ENCODE measurements at places on chromosomes 5 and 9.

DNA sequence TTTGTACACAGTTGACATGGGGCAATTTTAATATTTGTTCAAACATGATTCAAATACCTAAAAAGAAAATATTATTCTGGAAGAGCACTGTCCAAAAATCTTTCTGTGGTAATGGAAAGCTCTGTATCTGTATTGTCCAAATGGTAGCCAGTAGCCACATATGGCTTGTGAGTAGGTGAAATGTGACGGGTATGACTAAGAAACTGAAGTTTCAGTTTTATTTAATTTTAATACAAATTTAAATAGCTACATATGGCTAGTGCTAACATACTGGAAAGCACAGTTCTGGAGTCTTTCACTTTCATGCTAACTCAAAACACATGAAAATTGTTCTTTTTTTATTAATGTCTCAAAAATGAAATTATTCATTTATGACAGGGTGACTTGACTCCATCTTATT lies 132.6 kb downstream of the PLK2 start:
- DNase-seq, result no peak

DNA sequence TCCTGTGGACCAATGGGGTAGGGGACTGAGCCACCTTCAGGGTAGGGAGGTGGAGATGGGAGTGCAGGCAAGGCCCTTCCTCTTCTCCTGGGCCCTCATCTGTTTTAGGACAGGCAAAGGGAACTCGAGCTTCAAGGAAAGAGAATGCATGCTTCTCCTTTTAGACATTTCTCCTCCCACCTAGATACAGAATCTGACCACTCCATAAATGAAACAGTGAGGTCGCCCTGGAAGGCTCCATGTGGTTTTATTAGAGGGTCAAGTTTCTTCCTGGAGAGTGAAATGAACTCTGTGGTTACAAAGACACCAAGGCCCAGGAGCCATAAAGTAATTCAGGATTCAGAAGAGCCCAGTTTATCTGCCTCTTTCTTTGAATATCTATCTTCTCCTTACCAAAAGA lies 14.9 kb downstream of the LHFPL2 start:
- no peak for DNase-seq

GRCh38 chr5:148091991-148092964 lies 28.5 kb downstream of the SPINK5 start:
- no peak for DNase-seq

GRCh38 chr5:111829701-111830100 lies 72.7 kb upstream of the NREP start:
- DNase-seq, result no peak

DNA sequence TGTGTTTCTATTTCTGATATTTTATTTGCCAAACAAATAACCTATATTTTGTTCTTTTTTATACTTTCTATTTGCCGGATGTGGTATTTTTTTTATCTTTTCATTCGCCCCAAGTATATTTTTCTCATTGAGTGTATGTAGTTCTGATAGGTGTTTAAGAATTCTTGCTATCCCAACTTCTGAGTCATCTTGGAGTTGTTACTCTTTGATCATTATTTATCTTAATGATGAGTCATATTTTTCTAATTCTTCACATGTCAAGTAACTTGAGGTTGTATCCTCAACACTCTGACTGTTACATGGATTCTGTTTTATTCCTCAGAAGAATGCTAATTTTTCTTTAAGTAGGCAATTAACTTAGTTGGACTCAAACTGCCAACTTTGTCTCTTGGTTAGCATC lies 498.1 kb downstream of the TLE1 start:
- DNase-seq, result no peak

DNA sequence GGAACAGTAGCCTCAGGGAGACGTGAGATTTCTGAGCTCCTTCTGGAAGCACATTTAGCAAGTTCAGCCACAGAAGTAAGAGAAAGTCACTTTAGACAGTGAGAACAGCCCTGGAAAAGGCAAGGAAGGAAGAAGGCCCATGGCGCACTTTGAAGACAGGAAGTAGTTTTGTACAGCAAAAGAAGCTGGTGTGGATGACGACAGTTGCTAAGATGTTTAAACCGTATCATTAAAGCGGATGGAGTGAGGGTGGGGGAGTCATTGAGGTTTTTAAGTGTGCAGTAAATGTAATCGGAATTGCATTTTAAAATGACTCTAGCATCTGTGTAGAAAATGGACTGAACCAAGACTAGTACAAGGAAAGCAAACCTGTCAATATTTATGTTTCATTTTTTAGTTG lies 15.3 kb upstream of the TRPM3 start:
- DNase-seq, result no peak

- no peak for DNase-seq
Measured at GRCh38 chr9:124348363-124348762, 66.9 kb downstream of the PSMB7 start.

GRCh38 chr5:56191656-56192055 lies 41.5 kb downstream of the ANKRD55 start:
- no peak for DNase-seq

DNA sequence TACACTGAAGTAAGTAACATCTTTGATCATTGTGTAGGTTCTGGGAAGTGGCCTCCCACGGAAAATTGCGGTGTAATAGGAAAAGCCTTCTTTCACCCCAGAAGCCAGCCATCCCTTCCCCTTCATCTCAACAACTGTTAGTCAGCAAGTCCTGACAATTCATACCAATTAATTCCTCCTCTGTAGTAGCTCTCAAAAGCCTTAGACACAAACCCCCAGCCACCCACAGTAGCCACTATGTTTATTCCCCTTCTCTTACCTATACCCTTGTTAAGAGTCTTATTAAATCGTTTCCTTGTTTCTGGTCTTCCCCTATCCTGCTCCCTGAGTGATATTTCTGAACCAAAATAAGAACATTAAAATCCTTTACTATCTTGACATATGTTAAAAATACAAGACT lies 143.6 kb downstream of the PCSK5 start:
- DNase-seq, result no peak

DNA sequence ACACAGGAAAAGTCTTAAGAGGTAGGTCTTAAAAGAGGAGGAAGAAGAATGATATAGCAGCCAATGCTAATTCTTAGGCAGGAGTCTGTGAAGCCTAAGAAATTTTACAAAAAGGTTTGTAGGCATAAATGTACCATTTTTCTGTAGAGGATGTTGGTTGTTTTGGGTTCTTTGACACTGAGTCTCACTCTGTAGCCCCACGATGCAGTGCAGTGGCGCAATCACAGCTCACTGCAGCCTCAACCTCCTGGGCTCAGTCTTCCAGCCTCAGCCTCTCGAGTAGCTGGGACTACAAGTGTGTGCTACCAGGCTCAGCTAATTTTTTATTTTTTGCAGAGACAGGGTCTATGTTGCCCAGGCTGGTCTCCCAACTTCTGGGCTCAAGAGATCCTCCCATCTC lies 37.7 kb upstream of the RNF38 start:
- no peak for DNase-seq

DNA sequence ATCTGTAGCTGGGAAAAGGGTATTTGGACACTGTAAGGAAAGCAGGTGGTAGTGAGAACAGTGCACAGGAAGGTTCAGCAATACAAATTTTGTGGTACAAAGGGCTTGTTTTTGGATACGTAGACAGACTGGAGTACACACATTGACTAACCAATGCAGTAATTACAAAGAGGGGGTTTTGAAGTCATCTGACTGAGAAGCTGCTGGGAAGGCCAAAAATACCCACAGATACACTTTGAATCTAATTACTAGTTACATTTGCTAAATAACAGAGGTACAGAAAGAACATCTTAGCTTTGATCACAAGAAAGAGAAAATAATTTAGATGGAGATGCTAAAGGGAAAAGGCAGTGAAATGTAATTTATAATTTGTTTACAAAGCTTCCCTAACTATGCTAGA lies 45.9 kb downstream of the PKD2L2 start:
- DNase-seq, result no peak

DNA sequence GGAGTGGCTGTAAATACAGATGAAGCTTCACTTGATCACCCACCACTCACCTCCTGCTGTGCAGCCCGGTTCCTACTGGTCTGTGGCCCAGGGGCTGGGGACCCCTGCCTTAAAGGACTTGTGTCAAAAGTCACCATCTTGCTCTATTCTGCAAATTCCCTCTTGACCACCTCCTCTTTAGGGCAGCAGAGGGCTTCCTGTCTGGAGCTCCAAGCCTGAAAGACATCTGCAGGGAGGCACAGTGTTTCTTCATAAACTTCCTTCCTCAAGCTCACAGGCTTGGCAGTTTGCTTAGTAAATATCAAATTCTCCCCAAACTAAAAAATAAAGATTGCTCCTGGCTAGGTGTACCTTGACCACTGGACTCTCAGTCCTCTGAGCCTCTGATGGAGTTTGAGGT lies 104.4 kb downstream of the FRMD3 start:
- no peak for DNase-seq

DNA sequence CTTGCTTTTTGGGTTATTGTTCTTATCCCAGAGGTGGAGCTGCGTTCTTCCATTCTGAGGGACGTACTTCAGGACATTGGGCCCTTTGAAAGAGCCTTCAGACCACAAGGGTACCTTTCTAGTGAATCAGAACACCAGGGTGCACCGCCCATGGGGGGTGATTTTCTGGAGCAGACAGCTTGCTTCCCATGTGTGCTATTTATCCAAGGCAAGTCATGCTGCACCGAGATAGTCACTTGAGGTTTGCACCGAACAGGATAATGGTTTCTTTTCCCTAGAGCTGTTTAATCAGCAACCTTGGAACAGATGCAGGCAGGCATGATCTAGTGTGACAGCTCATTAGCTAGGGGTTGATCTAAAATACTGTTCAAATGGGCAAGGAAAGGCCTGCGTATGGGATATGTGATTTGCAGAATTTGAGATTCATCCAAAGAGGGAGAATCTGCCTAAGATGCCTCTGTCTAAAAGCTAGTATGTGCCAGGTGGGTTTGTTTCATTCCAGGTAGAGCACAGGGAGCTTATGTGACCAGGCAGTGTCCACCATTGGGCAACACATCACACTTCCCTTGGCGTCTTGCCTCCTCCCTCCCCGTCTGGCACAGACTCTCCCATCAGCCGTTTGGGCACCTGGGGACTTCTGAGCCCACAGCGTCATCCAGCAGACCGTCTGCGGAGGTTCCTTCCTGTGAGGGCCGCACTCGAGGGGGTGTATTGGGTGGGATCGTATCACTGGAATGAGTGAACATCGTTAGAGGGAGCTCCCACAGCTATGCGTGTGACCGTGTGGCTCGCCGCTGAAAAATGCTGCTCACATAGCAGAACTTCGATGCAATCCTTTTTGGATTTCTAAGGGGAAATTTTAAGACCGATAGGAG lies 23.0 kb downstream of the ABL1 start:
- DNase-seq, result no peak

DNA sequence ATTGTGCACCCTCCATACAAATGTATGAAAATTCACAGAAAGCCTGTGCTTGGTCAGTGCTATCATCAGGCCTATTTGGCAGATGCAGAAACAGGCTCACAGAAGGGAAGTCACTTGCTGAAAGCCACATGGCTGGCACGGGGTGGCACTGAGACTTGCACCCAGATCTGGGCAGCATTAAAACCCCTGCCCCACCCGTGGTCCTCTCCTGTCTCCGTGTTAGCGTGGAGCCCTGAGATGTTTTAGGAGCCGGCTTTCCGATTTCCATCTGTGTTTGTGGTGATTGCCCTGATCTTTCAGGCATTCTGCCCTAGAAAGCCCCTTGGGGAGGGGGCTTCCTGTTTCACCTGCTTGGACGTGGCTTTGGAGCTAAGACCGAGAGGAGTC lies 102.2 kb upstream of the IER5L start:
- DNase-seq, result no peak

DNA sequence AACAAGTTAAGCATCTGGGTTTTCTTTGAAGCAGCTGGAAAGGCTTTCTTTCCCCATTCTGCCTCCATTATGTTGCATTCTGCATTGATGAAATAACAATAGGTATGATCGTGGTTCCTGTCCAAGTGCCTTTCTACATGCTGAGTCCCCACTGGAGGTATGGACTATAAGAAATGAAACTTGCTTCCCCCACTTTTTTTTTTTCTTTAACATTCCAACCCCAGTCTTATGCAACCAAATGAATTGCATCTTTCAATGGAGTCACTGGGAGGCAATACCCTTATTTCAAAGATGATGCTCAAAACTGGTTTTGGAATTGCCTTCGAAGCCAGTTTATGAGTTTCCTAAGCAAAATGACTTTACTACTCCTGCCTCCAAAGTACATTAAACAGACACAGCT lies 58.9 kb downstream of the ARSB start:
- DNase-seq, result no peak

DNA sequence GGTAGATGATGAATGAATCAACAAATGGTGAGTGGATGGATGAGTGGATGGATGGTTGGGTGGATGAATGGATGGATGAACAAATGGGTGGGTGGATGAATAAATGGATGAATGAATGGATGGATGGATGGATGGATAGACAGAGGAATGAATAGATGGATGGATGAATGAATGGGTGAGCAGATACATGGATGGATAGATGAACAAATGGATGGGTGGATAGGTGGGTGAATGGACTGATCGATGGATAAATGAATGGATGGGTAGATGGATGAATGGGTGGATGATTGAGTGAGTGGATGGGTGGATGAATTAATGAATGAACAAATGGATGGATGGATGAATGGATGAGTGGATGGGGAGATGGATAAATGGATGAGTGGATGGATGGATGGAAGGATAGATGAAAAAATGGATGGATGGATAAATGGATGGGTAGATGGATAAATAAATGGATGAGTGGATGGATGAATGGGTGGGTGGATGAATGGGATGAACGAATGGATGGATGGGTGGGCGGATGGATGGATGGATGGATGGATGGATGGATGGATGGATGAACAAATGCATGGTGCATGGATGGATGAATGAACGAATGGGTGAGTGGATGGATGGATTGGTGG lies 85.7 kb downstream of the PHF2 start:
- DNase-seq, result no peak

DNA sequence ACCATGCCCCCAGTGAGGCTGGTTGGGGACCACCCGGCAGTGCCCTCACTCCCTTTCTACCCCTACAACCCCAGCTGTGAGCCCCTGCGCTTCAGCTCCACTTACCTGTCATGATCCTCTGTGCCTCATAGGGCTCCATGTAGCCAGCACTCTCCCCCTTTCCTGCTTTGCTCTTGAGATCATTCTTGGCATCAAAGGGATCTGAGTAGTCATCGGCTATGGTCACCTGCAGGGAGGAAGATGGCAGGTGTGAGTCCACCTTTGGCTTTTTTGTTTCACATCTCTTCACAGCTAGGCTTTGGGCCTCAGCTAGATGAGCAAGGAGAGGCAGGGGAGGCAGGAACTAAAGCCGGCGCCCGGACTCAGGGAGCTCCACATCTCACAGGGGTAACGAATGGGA lies 53.1 kb downstream of the SHB start:
- DNase-seq, result no peak

GRCh38 chr9:116450378-116451139 lies 236.5 kb upstream of the TRIM32 start:
- no peak for DNase-seq
